Retinal pigment epithelial cell (primary cell): ENCODE measurements at places on chromosomes 7 and 10.

- DNase-seq, result no peak
Observed at GRCh38 chr7:80882213-80882801, 36.5 kb downstream of the SEMA3C start.

- no peak for DNase-seq
Observed at GRCh38 chr7:55730197-55730596, 132.4 kb downstream of the SEPTIN14 start.

- no peak for DNase-seq
Observed at GRCh38 chr7:159098424-159098786, 46.3 kb downstream of the VIPR2 start.

- no peak for DNase-seq
Observed at GRCh38 chr7:27527348-27527714, 135.4 kb downstream of the HIBADH start.

DNA sequence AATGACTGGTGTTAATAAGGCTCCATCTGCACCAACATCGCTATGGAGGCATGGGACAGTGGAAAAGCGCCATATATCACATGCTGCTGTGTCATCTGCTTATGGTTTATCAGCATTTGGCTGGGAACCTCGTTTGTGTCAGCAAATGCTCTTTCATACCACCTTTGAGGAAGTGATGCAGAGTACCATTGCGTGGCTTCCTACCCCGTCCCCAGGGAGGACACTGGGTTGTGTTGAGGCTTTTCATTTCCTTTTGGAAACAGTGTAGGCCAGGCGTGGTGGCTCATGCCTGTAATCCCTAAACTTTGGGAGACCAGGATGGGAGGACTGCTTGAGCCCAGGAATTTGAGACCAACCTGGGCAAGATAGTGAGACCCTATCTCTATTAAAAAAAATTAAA lies 6.8 kb downstream of the TACR2 start:
- no peak for DNase-seq

DNA sequence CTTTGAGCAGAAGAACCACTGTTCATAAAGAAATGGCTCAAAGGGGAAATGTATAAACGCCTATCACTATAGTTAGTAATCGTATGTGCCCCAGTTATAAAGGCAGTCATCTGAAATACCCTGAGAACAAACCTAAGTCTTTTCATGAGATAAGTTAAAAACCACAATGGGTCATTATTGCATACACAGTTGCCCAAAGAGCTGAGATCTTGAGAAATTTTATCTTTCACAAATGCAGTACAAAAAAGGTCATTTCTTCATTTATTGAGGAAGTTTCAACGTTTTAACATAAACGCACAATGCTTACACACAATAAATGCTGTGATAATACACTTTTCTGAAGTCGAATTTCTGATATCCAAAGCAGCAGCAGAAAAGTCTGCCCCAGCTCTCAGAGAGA lies 114.4 kb downstream of the MICU1 start:
- no peak for DNase-seq

GRCh38 chr10:131569851-131570715 lies 258.6 kb upstream of the TCERG1L start:
- no peak for DNase-seq

GRCh38 chr7:147235645-147236382 lies 1119.2 kb downstream of the CNTNAP2 start:
- DNase-seq, result no peak

DNA sequence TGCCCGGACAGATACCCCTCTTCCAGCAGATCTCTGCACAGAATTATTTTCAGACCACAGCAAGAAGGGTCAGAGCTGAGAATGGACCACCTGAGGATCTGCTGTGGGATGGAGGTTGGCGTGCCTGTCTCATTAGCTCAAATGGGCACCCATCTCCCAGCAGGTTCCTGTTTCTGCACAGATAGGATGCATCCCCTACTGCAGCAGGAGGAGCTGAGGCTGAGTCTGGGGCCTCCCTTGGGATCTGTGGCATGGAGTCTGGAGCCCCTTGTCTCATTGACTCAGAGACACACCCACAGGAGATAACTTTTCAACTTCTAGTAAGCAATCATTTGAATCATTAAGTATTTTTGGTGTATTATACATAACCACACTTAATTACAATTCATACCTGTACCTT lies 212.7 kb downstream of the ADK start:
- no peak for DNase-seq

- no peak for DNase-seq
Observed at GRCh38 chr7:22296916-22297315, 60.0 kb downstream of the RAPGEF5 start.

- DNase-seq, result no peak
Observed at GRCh38 chr7:2523461-2523936, 3.9 kb downstream of the LFNG start.

- DNase-seq, result no peak
Observed at GRCh38 chr10:28010821-28011220, 11.9 kb upstream of the ODAD2 start.

GRCh38 chr10:75771606-75772005 lies 340.2 kb downstream of the LRMDA start:
- DNase-seq, result no peak

- no peak for DNase-seq
Observed at GRCh38 chr7:154817224-154817896, 185.6 kb downstream of the PAXIP1 start.

- DNase-seq, result no peak
Observed at GRCh38 chr10:1205450-1206030, 149.4 kb downstream of the WDR37 start.

- no peak for DNase-seq
Observed at GRCh38 chr7:3657206-3657605, 356.2 kb downstream of the SDK1 start.

DNA sequence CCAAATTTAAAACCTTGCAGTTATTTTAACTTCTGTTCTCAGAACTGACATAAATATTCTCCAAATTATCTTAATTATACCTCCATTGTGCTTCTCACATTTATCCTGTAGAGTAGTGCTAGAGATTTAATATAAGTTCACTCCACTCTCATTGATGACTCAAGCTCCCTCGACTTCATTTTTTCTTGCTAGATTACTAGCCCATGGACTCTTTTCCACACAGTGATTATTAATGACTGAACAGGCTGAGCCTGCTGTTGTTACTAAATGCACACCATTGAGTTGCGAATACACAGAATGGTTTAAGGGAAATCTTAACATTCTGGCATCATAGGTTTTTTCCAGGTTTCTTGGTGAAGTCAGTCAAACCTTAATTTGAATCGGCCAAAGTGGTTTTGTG lies 179.5 kb upstream of the AKR1E2 start:
- DNase-seq, result no peak

DNA sequence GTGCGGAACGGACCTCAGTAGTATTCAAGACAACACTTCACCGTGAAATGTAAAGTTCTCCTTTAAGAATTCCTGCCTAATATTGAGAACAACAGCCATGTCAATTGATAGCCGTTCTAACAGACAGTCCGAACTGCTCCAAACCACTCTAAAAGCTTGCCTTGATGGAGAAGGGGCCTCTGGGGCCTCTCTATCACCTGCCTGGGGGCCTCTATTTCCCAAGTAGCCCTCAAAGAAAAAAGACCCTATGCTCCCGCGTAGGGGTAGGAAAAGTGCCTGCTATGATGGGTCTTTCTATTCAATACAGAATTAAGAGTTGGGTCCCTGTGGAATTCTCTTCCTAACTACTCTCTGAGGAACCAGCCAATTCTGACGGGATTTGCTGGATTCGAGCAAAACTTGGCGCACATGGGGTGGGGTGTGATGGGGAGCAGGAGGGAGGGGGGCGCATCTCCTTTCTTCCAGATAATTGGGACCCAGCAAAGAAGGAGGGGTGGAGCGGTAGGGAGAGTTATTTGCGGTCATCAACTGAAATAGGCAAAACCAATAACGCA lies 8.3 kb upstream of the DLX6 start:
- no peak for DNase-seq

DNA sequence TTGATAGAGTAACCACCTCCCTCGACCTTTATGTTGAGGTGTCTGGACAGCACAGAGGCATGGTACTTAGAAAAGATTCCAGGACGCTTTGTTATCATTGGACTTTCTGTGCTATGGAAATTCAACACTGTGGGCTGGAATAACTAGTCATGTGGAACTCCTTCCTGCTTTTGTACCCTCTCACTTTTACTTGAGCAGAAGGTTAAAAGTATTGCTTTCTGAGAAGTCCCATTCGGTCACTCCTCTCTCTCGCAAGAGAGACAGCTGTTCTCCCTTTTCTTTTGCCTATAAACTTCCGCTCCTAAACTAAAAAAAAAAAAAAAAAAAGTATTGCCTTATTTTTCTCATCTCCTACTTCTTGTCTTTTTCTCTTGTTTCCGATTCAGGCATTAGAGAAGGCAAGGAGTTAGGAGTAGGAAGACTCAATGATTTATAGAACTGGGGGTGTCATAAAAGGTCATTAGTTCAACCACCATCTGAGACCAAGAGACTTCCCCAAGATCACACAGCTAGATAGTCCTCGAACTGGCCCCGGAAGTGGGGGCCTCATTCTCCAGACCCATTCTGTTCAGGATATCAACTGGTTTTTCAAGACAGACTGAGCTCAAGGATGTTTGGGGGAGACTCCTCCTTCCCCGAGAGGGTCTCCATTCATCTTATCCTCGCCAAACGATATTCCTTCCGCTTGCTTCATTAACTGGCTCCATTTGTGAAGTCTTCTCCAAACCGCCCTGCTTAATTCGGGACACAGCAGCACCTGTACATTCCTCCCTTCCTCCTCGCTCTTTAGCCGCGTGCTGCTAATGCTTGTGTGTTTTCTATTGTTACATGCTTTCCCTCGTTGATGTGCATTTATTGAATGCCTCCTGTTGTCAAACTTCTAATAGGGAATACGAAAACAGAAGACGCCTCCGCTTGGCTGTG lies 995 bp upstream of the INPP5F start:
- no peak for DNase-seq

- no peak for DNase-seq
Observed at GRCh38 chr7:96397936-96398598, 76.2 kb upstream of the SLC25A13 start.

DNA sequence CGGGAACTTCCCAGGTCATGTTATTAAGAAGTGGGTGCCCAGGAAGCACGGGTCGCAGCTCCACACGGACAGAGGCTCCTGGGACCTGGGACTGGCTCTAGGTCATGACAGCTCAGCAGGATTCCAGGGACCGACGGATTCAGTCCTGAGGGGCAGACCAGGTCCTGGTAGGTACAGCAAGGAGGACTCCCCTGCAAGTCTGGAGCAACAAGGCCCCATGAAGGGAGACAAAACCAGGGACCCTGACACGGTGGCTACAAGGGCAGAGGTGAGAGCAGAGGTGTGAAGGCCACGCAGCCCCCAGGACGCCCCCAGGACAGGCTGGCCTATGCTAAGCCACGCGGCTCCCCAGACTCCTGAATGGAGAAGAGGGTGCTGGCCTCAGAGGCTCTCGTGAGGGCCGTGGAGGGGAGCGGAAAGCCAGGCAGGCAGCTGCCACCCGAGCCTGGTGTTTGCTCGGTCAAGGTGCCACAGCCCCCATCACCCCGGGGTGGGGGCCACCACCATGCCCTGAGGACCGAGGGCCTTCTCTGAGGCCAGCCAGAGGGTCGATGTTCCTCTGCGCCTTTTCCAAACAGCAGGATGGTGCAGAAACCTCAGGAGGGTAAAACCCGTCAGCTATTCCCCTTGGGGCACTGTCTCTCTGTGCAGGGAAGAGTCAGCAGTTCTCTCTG lies 348.9 kb downstream of the PTPRN2 start:
- no peak for DNase-seq

- DNase-seq, result no peak
Observed at GRCh38 chr10:105855791-105856190, 1214.7 kb downstream of the SORCS3 start.

DNA sequence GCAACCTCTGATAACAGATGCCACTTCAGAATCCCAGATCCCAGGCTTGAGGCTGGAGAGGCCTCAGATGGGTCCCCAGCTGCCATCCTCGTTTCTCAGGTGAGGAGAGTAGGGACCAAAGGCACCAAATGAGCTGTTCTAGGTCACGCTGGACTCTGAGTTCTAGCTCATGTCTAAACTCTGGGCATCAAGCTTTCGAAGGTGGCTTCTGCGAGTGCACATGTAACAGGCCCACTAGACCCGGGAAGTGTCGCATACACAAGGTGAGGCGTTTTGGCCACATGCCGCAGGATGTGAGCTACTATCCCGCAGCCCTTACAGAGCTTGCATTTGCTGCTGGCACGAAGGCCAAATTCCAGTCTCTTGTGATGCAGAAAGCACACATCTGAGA lies 355.1 kb upstream of the SHH start:
- no peak for DNase-seq

GRCh38 chr7:18607025-18607424 lies 111.5 kb downstream of the HDAC9 start:
- peak; percentile 64 for DNase-seq

DNA sequence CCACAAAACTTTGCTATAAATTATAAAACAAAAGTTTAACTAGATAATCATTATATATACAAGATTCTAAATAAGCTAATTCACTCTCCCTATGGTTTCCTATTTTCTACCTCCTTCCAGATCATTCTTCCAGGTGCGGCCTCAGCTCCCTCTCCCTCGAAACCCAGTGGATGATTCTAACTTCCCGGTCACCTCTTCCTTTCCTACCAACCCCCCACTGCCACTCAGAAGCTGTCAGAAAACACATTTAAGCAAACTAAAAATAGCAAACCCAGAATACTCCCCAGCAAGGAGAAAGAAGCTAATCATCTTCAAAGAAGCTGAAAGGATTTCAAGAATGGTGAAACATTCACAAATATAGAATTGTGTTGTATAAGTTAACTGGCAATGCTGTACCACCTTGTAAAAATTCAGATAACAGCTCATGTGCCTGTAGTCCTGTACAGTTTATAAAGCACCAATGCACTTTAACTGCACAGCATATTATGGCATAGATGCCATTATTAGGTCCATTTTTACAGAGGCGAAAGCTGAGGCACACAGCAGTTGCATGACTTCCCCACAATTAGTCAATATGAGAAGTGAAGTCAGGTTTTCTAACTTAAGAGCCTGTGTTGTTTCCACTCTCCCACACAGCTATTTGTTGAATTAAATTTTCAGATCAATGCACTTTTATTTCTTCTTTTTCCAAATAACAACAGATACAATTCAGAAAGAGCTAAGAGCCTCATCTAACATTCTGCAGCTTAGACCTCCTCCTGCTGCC lies 13.7 kb upstream of the DNTT start:
- no peak for DNase-seq

- DNase-seq, result no peak
Observed at GRCh38 chr7:70607759-70608158, 524.2 kb upstream of the GALNT17 start.

GRCh38 chr7:123712619-123713018 lies 36.2 kb downstream of the WASL start:
- DNase-seq, result no peak
